ENCODE measurements at places on chromosomes 1 and 21.

DNA sequence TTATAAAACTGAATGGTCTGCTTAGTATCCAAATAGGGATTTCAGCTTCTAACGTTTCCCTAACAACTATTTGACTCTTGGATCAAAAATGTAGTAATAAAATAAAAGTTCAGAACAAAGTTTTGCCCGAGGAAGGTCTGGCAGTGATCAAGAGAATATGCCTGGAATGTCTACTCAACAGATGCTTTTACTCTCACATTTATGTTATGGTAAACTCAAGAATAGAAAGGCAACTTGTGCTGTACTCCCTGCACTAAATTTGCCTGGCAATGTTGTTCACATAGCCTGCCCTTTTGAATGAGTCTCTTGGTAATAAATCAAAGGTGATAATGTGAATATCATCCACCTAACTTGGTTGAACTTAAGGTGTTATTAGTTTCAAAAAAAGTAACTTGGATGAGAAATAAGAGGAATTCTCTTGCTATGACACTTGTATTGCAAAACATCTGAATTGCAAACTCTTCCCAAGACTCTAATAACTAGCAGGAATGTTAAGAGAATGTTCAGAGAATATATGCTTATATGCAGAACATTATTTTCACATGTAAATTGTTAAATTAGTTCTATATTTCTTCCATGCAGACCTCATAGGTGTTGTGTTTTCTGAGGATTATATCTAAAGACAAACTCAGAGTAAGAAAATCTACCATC, 215.8 kb downstream of the COL24A1 start:
- DNase-seq: no peak

- DNase-seq: no peak
These were observed 46.4 kb downstream of the WNT9A start for GRCh38 chr1:227901239-227901905.

DNA sequence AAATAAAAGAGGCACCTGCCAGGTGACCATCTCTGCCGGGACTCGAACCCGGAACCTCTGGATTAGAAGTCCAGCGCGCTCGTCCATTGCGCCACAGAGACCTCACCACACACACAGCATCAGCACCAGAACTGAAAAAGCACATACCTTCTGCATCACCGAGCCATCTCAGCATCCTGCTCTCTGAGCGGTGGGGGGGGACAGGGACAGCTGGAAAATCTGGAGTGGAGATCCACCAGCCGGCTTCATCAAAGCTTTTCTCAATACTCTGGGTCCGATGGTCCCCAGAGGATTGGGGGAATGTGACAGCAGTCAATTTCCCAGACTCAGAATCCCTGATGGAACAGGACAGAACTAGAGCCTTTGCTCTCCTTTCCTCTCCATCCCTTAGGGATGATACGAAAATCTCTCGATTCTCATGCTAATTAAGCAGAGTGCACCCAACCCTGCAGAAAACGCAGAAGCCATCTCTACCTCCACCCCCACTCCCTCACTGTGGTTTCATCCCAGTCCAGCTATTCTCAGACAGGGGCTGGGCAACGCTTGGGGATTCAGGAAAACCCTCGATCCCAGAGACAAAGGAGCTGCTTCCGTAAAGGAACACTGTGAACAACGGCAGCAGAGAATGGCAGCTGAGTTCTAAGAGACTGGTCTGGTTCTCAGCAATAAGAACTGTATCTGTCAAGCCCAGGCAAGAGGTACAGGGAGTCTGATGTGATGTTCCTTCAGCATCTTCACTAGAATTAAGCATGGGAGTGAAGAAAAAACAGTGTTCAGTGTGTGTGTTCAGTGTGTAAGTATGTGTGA, 29.6 kb upstream of the CADM3 start:
- no peak for DNase-seq

- DNase-seq: no peak
These were observed 6.7 kb upstream of the PTGER3 start for GRCh38 chr1:71054281-71054731.

DNA sequence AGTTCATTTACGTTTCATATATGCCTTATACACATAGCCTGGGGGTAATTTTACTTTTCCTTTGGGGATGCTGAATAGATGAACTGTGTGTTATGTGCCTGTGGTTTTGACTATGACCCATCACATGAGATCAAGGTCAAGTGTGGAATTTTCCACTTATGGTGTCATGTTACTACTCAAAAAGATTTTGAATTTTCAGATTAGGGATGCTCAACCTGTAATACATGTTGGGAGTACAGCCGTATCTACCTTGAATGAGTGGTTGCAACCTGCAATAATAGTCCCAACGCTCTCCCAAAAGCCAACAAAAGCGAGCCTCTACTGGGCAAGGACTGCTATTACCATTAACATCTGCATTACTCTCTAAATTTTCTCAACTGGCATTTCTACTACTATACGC, 68.5 kb upstream of the SDC3 start:
- DNase-seq: no peak

DNA sequence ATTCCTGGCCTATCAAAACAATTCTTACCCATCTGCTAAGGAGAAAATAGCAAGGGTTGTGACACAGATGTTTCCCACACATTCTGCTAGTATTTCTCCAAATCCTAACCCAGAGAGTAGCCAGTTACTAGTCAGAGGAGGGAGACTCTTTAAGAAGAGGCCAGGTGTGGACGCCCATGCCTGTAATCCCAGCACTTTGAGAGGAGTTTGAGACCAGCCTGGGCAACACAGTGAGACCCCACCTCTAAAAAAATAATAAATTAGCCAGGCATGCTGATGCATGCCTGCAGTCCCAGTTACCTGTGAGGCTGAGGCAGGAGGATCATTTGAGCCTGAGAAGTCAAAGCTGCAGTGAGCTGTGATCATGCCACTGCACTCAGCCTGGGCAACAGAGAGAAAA, 28.6 kb downstream of the NVL start:
- DNase-seq: no peak

DNA sequence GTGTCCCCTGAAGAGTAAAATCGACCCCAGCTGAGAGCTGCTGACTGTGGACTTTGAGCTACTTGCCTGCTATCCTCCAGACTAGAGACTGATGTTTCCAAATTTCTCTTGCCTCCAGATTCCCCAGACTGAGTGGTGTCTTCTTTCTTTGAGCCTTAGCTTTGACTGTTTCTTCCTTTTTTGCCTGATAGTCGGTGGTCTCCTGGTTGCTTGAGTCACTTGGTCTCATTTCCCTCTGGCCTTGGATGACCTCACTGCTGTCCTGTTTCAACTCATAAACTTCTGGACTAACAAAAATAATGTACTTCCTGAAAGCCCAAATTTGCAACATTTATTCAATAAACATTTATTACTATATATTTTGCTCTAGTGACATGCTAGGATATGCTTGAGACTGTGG, 52.9 kb upstream of the DIPK1A start:
- no peak for DNase-seq

- peak; percentile 35 for DNase-seq
These were observed 3.8 kb downstream of the GFI1 start for GRCh38 chr1:92482665-92483609.

DNA sequence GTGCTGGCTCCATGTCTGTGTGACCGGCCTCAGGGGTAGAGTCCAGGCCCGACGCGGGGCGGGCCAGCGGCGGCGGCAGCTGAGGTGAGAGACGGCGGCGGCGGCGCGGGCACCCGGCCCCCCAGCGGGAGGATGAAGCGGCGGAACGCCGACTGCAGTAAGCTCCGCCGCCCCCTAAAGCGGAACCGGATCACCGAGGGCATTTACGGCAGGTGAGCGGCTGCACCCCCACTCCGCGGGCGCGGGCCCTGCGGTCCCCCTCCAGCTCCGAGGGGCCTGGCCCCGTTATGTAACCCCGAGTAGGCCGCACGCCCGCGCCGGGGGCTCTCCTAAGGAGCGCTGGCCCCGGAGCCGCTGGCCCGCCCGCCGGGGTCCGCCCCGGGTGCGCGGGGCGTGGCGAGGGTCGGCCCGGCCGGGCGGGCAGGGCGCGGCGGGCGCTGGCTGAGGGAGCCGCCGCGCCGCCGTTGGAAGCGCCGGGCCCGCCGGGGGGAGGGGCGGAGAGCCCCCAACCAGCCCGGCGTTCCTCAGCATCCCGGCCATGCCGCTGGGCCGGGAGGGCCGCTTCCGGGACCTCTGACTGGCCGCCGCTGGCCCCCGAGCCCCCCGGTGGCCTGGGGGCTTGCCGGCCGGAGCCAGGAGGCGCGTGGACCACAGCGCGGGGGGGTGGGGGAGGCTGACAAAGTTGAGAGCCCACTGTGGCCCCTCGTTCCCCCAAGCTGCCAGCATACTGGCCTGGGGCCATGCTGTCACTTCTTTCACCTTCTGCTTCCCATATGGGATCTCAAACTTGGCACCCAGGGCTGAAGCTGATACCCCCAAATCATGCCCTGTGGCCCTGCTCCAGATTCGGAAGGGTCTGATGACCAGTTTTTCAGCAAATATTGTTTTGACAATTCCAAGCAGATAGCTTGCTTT, 527 bp downstream of the MACO1 start:
- no peak for DNase-seq

DNA sequence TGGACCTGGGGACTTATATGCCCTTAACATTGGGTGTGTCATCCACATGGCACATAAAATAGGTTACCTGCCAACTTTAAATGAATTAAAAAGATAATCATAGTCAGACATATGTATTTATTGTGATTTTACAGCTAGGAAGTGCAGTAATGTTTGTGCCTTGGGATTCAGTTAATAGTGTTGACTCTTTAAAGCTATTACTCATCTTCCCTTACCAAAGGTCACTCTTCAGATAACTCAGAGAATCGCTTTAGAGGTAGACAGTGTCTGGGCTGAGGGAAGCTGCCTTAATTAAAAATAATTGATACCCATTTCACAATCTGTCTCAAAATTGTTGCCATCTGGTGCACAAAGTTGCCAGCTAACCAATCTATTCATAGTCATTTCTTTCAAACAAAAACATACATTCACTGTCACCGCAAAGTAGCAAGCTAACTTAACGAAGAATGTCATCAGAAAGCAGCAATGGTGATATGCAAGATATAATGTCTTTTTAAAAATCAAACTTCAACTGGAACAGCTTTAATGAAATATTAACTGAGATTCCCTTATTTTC, 3.0 kb upstream of the KRTAP15-1 start:
- no peak for DNase-seq

DNA sequence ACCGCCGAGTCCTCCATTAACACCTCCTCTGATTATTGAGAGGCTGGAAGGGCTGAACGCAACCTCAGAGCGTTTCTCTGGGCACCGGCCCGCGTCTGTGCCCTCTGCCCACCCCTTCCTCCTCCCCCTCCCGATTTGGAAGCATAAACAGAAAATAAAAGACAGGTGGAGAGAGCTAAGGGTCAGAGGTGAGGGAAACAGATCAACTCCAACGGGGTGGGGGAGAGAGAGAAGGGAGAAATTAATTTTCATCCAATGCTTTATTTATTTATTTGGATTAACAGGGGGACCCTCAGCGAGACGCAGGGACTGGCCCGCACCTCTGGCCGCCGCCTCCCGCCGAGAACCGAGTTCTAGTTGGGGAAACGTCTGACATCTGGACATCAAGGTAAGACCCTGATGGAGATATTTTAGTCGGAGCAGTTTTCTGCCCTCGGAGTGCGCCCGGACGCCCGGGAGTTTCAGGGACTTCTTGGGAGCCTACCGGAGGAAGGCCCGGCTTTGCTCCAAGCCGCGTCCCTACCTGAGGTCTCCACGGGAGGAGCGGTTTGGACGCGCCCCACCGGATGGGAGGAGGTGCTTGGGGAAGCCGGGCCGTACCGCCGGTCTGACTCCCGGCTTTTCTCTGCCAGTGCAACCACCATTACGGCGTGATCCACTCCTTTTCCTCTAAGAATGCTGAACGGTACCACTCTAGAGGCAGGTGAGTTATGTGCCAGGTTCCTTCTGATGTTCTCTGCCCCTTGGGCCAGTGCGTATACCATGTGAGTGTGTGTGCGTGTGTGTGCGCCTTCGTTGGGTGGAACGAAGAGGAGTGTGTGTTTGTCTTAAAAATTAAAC, 5.1 kb upstream of the LHX9 start:
- no peak for DNase-seq

DNA sequence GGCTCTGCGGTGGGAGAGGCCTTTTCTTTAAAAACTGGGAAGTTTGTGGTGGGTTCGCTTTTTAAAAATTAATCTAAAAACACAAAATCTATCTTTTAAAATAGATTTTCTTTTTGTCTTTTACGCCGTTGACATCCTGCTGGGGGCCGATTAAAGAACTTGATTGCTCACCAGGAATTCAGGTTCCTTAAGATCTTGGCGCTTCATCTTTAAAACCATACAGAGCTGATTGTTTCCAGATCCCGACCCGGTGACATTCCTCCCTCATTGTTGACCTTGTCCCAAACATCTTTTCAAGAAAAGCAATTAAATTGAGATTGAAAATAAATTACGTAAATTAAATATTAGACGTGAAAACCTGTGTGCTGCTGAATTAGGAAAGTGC, 546 bp upstream of the ZNF697 start:
- no peak for DNase-seq

GRCh38 chr1:164567774-164568173, 8.8 kb downstream of the PBX1 start:
- DNase-seq: no peak
